ENCODE measurements at places on chromosomes 11 and 22. TPM values are rescaled to one million over a fixed set of nuclear protein-coding genes. Genes with fewer than 3 reads are reported as not detected.

LRRC56 gene
- 0.53 TPM for total RNA-seq

GLYATL2 gene
- not detected for total RNA-seq

F2 gene
- total RNA-seq: not detected

DLG2 gene
- 0.63 TPM for total RNA-seq

BEST1 gene
- total RNA-seq: not detected

KCTD14 gene
- total RNA-seq: 2.0 TPM

CCDC73 gene
- not detected for total RNA-seq

AGBL2 gene
- not detected for total RNA-seq

HTR3B gene
- total RNA-seq: not detected

SMPD1 gene
- total RNA-seq: 89.0 TPM

TRMU gene
- total RNA-seq: 34.3 TPM

SLC22A6 gene
- not detected for total RNA-seq

MS4A12 gene
- total RNA-seq: not detected

CRYBA4 gene
- total RNA-seq: not detected

SEC14L6 gene
- 0.12 TPM for total RNA-seq

DNAJB13 gene
- not detected for total RNA-seq

All from glomerular endothelial cell (primary cell).